ENCODE measurements at places on chromosomes 13 and 19.

- DNase-seq: no peak
Observed at GRCh38 chr13:20787180-20787579, 13.4 kb upstream of the EEF1AKMT1 start.

- no peak for DNase-seq
Observed at GRCh38 chr19:14416817-14417231, 2.3 kb downstream of the DDX39A start.

- DNase-seq: no peak
Observed at GRCh38 chr19:18750295-18750970, 40.7 kb downstream of the COMP start.

- DNase-seq: no peak
Observed at GRCh38 chr13:108377646-108378206, 108.2 kb downstream of the TNFSF13B start.

- DNase-seq: no peak
Observed at GRCh38 chr19:39737351-39737750, 478 bp downstream of the CLC start.

GRCh38 chr13:110517505-110518225, 43.9 kb downstream of the RAB20 start:
- no peak for DNase-seq

GRCh38 chr19:30792561-30793505, 420.6 kb downstream of the ZNF536 start:
- DNase-seq: no peak

DNA sequence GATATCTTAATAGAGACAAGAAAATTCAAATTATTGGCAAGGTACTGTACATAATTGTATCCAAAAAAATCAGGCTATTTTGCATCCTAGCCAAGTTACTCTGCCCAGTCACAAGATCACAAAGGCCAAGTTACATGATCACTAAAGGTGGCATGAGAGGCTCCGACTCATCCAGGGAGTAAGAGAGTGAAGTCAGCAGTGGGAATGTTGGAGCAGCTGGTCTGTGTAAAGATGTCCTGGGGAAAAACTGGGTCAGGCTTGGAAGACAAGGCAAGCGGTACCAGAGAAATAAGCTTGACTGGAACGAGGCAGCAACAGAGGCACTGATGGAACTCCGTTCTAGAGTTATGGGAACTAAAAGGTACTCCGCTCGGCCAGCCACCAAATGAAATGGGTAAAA, 50.2 kb upstream of the PSG2 start:
- DNase-seq: no peak

DNA sequence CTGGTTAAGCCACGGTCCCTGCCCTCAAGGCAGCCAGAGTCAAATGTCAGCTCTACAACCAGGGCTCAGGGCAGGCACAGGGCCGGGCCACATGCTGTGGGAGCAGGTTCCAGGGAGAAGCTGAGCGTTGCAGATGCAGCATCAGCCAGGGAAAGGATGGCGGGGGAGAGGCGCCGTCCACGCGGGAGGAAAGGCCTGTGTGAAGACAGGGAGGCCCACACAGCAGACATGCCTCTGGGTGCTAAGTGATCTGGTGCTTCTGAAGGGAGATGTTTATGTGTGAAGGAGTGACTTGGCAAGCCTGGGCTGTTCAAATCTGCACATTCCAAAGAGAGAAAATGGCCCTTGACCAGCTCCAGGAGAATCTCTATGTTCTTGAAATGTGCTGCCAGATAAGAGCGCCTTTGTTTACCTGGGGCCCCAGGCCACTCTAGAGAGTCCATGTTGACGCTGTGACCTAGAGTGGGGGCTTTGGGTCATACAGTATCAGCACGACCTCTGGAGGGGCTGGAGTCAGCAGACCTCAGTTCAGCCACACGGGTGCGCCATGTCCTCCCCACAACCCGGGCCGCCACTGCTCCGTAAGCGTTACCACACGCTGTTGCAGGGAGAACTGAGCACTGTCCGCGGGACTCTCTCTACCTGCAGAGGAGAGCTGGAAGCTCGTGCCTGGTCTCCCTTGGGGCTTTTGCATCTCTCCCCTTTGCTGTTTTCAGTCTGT, 15.9 kb upstream of the ATF5 start:
- no peak for DNase-seq

- DNase-seq: no peak
Observed at GRCh38 chr13:91323349-91323748, 24.1 kb upstream of the MIR17HG start.

DNA sequence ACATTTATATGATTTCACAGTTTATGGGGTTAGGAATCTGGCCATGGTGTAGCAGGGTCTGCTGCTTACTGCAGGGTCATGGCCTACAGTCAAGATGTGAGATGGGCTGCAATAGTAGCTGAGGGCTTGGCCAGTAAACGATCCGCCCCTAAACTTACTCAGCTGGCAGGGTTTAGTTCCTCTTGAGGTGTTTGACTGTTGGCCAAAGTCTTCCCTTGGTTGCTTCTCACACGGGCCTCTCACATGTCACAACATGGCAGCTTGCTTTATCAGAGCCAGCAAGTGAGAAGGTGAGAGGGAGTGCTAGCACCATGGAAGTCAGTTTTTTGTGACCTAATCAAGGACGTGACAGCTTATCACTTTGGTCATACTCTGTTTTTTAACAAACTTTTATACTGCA, 77.1 kb downstream of the DNAJC3 start:
- no peak for DNase-seq

GRCh38 chr13:102770435-102770834, 3.2 kb downstream of the TEX30 start:
- DNase-seq: no peak

- DNase-seq: no peak
Observed at GRCh38 chr19:38850436-38850975, 720 bp upstream of the HNRNPL start.
